ENCODE measurements at places on chromosomes 7 and 10.

GRCh38 chr10:15342970-15343369, 28.1 kb downstream of the FAM171A1 start:
- DNase-seq = no peak

DNA sequence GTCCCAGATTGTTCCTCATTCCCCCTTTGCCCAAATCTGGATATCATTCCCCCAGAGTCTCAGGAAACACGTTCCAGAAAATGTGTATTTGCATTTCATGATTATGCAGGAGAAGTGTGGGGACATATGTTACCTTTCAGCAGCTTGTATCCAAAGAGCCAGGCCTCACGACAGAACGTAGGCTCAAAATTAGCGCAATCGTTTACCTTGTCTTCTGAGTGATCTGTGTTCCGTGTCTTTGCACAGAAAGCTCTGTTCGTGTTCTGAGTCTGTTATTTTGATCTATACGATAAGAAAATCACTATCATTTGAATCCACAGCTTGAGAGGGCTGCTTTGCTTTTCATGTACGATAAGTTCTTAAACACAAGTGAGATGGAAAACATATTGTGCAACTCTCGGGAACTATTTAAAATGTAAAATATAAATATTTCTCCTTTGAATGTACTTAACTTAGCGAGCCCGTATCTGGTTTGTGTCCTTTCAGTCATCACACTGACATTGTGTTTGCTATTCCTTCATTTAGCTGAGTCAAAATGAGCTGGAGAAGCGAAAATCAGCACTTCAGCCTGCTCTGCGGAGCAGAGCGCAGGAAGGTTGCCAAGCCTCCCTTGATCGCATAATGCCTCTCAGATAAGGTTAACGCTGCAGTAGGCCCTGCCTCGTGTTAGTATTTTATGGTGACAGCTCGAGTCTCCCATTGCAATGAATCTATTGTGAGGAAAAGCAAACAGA, 80.2 kb upstream of the CACNB2 start:
- no peak for DNase-seq

GRCh38 chr10:107727767-107728317, 563.3 kb upstream of the SORCS1 start:
- DNase-seq = no peak

DNA sequence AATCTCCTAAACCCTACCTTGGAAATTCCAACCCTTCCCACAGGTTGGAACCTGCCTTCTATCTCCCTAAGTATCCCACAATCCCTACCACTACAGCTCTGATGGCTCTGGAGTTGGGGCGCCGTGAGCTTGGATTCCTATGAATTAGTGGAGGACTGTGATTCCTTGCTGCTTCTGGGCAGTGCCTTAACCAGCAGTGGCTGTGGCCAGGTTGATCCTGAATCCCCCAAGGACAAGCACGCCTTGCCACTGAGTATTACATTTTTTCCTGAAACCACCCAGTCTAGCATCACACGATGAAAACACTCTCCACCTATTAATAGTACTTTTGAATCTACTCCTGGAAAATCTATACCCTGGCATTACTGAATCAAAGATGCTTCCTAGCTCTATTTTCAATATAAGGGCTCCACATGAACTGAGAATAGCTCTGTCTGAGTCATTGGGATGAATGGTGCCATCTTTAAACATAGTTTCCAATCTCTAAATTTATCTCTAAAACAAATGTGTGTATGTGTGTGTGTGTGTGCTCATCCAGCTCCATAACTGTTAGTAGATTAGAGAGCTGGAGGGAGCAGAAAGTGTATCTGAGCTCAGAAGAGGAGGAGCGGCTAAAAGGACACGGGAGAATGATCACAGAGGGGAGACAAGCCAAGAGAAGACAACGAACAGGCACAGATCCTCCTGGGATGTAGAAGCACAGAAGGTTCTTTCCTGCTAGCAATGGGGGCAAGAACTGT, 11.9 kb upstream of the INPP5F start:
- DNase-seq = no peak

GRCh38 chr7:42065942-42066341, 171.1 kb downstream of the GLI3 start:
- DNase-seq = no peak

DNA sequence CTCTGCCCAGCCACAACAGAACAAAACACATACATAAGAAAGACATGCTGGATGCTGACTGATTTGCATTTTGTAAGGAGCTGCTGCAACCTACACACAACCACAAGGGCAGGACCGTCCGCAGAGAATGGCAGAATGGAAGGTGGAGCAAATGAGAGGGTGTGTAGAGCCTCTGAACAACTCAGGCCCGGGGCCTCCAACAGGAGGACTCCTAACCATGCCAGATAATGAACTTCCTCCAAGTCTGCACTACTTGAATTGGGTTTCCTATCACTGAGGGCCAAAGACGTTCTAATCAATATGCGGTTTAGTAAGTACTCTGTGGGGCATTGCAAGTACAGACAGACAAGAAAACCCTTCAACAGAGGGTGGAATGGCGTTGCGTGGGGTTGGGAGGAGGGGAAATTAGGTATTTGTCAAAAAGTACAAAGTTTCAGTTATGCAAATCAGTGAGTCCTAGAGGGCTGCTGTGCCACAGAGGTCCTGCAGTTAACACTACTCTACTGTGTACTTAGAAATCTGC, 14.6 kb downstream of the VOPP1 start:
- no peak for DNase-seq

- no peak for DNase-seq
Observed at GRCh38 chr7:723541-723940, 3.0 kb upstream of the DNAAF5 start.

Measured in NK-92 treated with Interleukin-12 subunit alpha and Interleukin-12 subunit beta, amount 100 ng/mL, for 24 hours (cell line).